Astrocyte (in vitro differentiated cells and primary cell): ENCODE measurements at places on chromosomes 4 and X.
A peak's percentile ranks its signal among the peaks of the same experiment; 100 is the strongest.

- no peak for DNase-seq
Observed at GRCh38 chrX:16518131-16518530, 131.8 kb upstream of the S100G start.

GRCh38 chr4:72706684-72707083 lies 137.7 kb upstream of the ADAMTS3 start:
- no peak for DNase-seq

- DNase-seq = no peak
Observed at GRCh38 chr4:21041708-21042107, 341.4 kb downstream of the PACRGL start.

DNA sequence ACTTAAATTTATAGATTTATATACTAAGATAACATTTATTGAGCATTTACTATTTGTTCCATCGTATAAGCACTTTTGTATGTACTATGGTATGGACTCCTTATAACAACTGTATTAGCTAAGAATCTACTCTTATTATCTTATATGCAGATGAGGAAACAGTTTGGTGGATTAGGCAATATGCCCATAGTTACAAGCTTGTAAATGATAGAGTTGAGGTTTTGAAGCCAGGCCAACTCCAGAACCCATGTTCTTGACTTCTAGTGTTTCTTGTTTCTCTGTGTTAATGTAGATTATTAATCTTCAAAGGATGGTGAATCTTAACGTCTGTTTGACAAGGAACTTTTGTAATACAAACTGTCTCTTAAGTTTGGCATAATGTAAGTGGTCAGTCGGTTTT lies 71.3 kb downstream of the STIM2 start:
- DNase-seq = no peak

GRCh38 chrX:10794203-10794630 lies 173.8 kb upstream of the MID1 start:
- DNase-seq = no peak

DNA sequence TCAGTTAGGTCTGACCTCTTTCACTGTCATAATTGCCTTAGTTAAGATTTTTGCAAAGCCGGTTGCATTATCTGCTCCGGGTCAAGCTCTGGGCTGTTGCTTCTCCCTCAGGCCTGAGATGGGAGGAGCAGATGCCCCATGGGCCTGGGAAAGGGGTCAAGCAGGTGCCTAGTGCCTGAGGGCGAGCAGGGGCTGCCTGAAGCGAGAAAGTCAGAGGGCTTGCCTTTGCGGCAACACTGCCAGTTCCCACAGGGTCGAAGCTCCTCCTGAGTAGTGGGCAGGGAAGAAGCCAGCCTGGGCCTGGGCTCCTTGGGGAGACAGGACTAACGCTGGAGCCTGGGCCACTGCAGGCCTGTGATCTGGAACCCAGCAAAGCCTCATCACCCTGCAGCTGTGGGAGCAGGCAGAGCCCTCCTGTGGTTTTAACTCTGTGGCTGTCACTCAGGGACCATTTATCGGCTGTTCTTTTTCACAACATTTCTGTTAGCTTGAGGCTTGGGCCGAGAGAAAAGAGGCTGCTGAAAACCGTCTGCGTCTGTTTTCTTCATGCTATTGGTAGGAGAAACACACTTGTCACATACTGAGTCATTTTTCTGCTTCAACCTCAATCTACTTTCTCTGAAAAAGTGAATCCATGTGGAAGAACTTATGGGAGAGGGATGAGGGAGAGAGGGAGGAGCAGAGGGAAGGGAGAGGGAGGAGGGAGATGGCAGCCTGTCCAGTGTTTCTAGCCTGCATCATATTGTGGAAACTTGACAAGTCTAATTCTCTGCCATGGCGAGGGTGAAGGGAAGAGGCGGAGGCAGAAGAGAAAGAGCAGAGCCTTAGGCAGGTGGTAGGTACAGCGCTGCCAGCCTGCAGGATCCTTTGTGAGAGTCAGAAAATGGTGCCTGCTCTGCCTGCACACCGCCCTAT lies 68.4 kb downstream of the RHOH start:
- DNase-seq = peak; percentile 46

DNA sequence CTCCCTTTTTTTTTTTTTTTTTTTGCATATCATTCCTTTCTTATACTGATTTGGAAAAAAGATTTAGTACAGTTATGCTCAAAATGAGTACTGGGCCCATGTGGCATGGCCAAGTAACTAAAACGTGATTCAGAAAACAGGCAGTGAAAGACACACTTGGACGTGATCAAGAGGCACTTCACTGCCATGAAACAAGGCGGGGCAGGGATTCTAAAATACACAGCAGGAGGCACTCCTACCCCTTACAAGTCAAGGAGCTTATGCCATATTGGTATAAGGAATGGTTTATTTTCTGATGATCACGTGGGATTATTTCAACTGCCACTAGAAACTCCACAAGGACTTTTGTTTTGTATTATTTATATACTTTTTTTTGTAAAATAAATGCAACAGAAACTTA lies 72.0 kb downstream of the CHST7 start:
- DNase-seq = no peak

DNA sequence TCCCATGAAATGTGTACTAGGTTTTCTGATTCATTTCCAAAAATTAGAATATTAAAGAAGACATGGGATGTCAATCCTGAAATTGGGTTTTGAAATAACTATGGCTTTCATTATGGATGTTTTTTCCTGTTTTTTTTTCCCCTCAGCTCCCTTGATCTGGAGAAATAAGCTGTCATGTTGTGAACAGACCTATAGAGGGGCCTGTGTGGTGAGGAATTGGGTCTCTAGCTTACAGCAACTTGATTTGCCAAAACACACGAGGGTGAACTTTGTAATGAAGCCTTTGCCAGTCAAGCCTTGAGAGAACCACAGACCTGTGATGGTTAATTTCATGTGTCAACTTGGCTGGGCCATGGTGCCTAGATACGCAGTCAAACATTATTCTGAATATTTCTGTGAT lies 2413.6 kb downstream of the PCDH7 start:
- DNase-seq = no peak

DNA sequence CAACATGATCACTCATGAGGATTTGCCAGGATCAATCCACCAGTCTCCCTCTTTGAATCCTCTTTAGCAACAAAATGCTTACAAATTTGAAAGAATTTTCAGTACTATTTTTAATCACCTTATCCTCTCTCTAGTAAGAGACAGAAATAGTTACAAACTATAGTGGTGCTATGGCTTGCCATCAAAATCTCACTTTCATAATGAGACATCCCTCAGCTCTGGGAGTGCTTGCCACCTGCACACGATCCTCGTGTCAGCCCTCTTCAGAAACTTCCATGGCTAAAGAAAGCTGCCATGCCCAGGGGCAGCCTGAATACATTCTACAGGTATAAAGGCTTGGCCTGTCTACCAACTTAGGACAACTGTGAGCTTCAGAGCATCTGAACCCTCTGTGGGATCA lies 5.1 kb upstream of the DHX15 start:
- no peak for DNase-seq

DNA sequence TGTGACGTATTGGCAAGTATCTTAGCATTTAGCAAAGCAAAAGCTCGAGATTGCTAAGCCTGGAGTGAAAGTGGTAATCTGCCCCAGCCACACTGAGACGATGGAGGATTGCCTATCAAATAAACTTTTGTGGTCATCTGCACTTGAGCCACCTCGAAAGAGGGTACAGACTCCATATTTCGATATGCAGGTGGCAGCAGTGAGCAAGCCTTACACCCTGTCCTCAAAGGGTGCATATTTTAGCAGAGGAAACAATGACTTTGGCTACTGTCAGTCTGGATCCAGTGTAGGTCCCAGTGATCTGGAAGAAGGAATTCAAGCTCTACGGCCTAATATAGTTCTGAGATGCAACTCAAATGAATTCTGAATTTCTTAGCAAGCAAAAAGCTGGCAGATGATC lies 153.9 kb downstream of the ATG4A start:
- DNase-seq = no peak

DNA sequence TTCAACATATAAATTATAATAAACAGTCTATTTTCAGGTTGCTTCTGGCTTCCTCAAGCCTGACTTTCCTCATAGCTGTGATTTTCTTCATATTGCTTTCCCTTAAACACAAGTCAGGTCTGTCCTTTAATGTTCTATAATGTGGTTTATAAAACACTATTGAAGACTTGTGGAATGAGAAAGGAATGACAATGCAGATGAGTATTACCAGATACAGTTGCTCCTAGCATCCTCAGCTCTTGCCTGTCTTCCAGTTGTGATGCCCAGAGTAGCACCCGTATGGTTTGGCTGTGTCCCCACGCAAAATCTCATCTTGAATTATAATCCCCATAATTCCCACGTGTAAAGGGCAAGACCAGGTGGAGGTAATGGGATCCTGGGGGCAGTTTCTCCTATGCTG lies 265.7 kb upstream of the BOD1L1 start:
- DNase-seq = no peak

- peak; percentile 3 for DNase-seq
Observed at GRCh38 chrX:118174516-118175098, 58.0 kb upstream of the KLHL13 start.

DNA sequence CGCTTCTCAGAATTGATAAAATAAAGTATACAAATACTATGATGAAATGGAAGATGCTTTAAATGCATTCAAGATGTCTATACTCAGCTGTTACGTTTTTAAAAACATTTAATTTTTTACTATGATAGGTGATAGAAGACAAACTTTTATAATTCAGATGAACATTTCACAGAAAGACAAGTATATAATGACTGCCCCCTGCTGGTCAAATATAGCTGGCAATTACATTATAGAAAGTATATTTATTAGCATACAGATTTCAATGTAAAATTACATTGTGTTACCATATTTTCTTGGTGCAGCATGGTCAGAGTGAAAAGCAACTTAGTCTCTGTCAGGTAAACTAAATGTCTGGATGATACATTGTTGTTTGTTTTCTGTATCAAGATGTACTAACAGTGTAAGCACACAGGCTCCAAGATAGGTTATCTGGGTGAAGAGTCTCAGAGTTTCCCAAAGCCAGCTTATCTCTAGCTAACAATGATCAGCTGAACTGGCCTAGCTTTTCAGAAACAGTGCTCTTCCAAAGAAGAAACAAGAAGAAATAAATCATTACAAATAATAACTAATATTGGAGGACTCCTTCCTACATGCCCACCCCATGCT lies 54.1 kb downstream of the SRPX start:
- no peak for DNase-seq

DNA sequence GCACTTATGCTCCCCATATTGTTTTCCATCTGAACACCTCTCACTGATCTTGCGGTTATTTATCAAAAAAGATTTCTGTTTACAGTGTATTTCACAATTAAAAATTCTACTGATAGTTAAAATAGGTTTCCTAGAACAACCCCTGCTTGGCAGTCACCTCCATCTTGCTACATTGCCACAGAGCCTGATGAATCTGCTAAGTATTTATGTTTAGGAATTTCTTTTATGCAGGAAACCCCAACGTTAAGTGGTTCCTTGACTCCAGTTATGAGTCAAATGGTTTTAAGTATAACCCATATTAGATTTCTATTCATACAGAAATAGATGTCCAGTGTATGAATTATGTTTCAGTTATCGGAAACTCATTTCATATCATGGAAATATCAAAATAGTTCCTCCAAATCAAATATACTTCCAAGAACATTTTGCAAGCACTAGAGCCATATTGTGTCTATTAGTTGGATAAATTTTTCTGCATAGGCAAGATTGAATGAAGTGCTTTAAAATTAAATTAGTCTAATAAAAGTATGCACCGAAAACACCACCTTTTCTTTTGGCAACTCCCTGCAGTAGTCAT lies 20.6 kb downstream of the GALNT7 start:
- peak; percentile 77 for DNase-seq

- DNase-seq = no peak
Observed at GRCh38 chr4:137209240-137209639, 323.1 kb downstream of the PCDH18 start.

GRCh38 chr4:18197467-18197866 lies 175.9 kb upstream of the LCORL start:
- no peak for DNase-seq

DNA sequence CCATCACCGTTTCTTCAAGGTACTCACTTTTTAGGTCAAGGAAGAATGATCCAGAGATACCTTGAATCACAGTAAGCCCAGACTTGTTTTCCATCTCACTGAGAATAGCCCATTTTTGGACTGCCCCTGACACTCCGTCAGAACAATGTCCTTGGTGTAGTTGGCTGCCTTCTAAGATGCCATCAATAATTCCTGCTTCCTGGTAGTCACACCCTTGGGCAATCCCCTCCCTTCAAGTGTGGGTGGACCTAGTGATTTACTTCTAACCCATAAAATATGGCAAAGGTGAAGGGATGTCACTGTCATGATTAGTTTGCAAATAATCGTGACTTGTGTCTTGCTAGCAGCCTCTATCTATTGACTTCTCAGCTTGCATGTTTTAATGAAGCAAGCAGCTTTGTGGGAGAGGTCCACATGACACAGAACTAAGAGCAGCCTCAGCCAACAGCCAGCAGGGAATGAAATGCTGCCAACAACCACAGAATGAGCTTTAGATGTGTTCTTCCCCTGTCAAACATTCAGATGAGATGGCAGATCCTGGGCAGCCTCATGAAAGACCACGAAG lies 20.0 kb upstream of the KLHL34 start:
- peak; percentile 14 for DNase-seq

DNA sequence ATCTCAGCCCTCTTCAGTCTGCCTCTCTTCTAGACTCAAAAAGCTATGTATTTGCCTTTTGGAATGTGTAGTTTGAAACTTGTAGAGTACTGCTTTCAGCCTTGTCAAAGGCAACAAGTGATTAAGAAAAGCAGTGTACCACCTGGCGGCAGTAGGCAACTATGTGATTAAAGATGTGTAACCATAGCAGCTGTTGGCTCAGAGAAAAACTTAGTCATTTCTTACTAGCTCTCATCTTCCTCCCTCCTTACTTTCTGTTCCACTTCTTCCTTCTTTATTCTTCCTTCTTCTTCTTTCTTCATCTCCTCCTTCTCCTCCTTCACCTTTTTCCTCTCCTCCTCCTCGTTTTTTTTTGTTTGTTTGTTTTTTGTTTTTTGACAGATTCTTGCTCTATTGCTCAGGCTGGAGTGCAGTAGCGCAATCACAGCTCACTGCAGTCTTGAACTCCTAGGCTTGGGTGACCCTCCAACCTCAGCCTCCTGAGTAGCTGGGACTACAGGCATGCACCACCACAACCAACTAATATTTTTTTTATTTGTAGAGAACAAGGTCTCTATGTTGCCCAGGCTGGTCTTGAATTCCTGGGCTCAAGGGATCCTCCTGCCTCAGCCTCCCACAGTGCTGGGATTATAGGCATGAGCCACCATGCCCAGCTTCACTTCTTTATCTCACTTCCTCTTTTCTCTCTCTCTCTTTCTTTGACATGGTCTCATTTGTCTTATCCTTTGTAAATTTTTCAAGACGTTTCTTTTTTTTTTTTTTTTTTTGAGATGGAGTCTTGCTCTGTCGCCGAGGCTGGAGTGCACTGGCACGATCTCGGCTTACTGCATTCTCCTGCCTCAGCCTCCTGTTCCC lies 32.6 kb downstream of the ABHD18 start:
- DNase-seq = peak; percentile 56

DNA sequence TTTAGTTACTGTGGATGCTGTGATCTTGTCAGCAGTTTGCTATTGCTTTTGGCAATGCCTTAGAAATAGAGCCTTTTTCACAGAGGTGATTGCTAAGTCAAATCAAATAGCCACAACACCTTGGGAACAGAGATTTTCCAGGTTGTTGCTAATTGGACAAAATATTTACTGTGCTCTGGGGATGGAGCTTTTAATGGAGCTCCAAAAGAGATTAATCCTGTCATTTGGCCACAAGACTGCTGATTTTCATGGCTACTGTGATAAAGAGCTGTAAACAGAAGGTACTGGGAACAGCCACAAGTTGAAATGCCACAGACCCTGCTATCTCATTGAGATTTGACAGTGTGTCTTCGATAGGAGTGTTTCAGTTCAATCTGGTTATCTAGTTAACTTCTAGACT lies 1715.2 kb upstream of the ADGRL3 start:
- DNase-seq = no peak
